Suprapubic skin (tissue), 4 donors: ENCODE measurements at places on chromosomes 5 and 9.

GRCh38 chr5:24804221-24804681, 159.5 kb upstream of the CDH10 start:
- no peak for DNase-seq

- no peak for DNase-seq
Observed at GRCh38 chr9:129225815-129226214, 47.8 kb upstream of the IER5L start.

DNA sequence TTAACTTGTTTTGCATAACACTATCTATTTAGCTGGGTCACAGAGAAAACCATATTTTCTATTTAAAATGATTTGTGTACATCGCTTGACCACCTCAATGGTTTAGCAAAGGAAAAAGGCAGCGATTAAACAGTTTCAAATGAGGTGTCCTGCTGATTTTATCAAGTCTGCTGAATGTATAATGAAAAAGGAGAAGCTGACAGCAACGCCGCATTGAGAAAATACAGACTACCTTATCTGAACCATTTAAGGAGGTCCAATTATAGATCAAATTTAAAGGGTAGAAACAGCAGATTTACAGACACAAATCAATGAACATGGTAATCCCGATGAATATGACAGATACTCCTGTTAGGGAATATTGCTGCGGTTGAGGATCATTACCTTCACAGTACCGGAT, 29.6 kb downstream of the PSMB7 start:
- no peak for DNase-seq

DNA sequence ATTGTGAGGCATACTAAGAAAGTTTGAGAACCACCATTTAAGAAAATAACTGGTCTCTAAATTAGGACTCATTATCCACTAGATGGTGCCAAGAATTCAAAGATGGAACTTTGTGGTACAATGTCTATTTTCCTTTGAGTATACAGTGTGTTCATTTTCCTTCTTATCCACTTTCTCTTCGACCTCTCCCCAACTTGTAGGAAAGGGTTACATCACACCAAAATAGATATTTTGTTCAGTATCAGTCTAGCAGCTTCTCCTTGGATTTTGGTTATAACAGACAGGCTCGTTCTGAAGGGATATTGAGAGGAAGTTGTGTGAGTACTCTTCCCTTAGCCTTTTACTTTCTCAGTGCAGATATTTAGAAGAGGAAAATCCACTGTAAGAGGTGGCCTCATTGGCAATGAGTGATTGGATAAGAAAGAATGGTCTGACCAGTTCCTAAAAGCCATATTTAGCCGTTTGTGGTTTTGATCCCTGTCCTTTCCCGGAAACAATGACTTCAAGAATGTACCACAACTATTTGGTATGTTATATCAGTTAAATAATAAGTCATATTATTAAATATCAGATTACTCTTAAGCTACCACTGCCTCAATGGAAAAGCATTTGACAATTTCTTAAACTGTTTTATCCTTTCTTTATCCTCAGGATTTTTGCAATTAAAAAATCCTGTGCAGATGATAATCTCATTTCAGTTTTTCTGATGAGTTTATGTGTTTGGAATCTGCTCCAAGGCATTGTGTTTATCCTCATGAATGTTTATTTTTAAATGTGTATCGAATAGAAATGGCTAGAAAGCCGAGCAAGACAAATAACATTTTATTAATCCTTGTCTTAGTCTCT, 69.0 kb upstream of the GRAMD2B start:
- no peak for DNase-seq

DNA sequence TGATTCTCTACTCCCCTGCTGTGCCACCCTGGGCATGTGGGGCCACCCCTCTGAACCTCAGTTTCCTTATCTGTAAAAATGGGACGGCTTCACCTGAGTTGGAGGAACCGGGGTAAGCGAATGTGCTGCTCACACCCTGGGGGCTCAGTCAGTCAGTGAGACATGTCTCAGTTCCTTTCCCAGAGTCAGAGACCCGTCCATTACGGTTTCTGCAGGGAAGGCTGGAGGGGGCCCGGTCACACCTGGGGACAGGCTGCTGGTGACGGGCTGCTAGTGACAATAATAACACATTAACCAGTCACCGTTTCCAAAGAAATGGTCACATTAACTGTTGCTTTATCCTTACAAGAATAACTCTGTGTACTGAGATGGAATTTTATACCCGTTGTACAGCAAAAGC, 282.4 kb downstream of the NSG2 start:
- DNase-seq: no peak

- no peak for DNase-seq
Observed at GRCh38 chr5:136205061-136205702, 12.2 kb upstream of the SMIM32 start.

GRCh38 chr9:27408001-27408400, 111.1 kb upstream of the EQTN start:
- no peak for DNase-seq

DNA sequence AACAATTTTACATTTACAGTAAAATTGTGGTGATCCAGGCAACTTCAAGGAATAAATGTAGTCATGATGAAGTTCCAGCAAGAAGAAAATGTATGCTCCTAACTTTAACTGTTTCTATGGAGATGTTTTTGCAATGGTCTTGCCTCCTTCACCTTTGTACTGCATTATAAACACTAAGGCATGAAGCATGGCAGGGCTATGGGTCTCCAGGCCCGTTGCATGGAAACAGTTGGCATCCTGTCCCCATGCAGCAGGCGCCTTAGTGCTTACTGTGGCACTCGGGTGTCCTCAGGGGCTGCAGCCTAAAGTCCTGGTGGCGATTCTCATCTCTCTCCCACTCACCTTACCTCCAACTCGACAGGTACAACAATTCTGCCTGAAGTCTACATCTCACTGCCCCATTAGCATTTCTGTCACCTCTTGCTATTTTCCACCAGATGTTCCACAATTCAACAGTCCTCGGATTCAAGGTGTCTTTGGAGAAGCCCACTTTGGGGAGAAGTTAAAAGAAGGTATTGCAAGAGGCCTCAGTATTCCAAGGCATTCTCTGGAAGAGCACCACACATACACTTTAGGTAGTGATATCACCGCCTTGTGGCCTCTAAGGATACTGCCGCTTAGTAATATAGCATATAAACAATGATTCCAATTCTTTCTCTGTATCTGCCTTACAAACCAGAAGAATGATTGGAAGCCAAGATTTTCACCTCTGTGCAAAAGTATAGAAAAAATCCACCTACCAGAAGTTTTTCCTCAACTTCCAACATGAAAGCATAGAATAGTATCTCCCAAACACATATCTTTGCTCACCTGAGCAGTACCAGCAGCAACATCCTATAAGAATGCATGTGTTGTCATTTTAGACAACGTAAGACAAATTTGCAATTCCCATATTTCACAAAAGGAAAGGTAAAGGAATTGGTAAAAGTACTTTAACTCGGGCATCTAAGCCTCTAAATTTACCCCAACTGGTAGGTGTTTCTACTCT, 5.1 kb downstream of the LIFR start:
- no peak for DNase-seq

DNA sequence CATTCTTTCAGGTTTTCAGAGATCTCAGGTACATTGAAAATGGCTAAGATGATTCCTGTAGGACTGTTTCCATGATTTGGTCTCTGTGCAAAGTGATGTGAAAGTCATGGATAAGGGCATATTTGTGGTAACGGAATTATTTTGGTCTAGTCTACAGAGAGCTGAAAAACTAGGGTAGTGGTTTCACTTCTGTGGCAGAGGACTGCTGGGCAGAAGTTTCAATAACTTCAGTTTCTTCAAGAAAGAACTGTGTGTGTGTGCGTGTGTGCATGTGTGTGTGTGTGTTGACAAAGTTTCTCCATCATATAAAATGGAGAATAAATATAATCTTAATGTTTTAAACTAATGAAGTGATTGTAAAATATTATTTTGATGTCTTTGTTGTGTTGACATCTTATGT, 4.3 kb downstream of the CNOT8 start:
- no peak for DNase-seq

DNA sequence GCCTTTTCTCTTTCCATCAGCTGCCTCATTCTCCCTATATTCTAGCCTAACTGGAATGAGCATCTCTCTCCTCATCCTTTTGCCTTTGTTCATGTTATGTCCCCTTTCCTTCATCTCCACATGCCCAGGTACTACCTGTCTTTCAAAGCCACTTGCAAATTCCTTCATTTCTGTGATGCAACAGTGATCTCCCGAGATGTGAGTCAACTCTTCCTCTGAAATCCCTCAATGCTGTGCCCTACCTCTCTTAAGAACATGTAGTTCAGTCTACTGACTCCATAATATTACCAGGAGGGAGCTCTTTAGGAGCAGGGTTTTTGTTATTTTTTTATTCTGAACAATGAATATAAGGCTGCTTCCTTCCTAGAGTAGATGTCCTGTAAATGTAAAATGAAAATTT, 91.6 kb downstream of the ZNF462 start:
- no peak for DNase-seq

GRCh38 chr5:155076379-155076778, 62.8 kb downstream of the KIF4B start:
- no peak for DNase-seq

DNA sequence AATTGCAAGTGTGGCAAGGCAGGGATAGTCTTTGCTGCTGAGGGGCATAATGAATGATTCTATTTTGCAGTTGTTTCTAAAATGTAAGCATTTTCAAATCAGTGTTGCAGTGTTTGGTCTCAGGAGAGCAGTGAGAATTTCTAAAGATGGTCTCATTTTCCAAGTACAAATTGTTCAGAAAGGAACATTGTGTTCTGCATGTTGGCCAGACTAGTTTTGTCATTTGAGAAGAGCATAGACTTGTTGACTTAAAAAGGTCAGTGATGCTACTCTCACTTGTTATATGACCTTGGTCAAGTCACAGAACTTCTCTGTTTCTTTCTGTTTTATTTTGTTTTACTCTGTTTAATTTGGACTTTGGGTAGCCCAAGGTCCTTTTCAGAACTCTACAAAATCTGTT, 344.6 kb downstream of the OSTF1 start:
- no peak for DNase-seq

- DNase-seq: no peak
Observed at GRCh38 chr5:38821679-38822078, 24.1 kb upstream of the OSMR start.

DNA sequence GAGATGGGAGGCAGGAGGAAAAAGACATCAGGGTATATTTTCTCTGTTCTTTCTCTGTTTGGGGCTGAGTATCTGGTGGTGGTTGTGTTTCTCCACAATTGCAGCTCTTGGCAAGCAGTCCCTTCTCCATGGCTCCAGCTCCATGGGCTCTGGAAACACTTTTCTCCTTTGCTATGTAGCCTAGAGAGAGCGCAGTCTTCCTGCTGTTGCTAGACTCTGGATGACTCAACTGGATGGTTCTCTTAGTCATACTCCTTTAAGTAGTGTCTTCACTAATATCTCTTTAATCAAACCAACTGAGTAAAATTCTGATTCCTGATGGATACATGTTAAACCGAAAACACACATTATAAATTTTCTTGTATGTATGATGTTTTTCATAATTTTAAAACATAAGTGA, 3.3 kb upstream of the PLGRKT start:
- DNase-seq: no peak

- no peak for DNase-seq
Observed at GRCh38 chr5:103327893-103328292, 69.3 kb downstream of the MACIR start.

GRCh38 chr9:121889990-121890563, 203.0 kb downstream of the TTLL11 start:
- DNase-seq: no peak

- DNase-seq: no peak
Observed at GRCh38 chr5:82863266-82863665, 213.9 kb downstream of the TMEM167A start.

DNA sequence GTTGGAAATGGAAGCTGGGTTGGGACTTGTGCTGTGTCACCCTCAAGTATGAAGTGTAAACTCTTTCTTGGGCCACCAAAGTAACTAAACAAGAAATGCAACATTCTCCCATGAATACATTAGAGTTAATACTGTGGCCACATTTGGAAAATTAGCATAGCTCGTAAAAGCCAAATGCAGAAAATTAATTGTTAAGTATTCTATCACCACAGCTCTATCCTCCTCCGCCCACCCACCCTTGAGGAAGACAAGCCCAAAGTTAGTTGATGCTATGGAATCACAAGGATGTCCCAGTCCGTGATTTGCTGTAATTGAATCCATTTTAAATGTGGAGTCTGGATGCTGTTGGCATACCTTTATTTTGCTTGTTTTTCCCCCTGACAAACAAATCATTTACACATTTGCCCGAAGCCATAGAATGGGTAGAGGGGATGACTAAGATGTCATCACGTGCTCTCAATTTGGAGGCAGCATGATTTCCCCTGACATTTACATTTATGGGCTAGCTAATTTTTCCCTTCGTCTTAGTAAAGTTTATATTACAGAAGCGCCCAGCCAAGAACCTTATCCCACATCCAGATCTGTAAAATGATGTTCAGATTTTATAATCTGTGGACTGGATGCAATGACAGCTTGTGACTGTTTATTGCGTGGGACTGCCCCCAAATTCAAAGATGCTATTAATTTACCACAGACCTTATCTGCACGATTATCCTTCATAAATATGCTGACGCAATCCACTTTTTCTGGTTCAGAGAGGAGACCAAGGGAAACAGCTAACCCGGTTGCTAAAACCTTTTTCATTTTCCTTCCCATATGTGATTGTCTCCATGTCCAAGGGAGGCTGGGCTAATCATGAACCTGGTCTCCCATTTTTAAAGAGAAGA, 3.7 kb downstream of the MSX2 start:
- no peak for DNase-seq

- no peak for DNase-seq
Observed at GRCh38 chr5:164332349-164333196, 827.2 kb downstream of the MAT2B start.

- DNase-seq: no peak
Observed at GRCh38 chr9:7363777-7364477, 435.7 kb downstream of the DMAC1 start.
